ENCODE measurements at places on chromosomes 2 and 18.

DNA sequence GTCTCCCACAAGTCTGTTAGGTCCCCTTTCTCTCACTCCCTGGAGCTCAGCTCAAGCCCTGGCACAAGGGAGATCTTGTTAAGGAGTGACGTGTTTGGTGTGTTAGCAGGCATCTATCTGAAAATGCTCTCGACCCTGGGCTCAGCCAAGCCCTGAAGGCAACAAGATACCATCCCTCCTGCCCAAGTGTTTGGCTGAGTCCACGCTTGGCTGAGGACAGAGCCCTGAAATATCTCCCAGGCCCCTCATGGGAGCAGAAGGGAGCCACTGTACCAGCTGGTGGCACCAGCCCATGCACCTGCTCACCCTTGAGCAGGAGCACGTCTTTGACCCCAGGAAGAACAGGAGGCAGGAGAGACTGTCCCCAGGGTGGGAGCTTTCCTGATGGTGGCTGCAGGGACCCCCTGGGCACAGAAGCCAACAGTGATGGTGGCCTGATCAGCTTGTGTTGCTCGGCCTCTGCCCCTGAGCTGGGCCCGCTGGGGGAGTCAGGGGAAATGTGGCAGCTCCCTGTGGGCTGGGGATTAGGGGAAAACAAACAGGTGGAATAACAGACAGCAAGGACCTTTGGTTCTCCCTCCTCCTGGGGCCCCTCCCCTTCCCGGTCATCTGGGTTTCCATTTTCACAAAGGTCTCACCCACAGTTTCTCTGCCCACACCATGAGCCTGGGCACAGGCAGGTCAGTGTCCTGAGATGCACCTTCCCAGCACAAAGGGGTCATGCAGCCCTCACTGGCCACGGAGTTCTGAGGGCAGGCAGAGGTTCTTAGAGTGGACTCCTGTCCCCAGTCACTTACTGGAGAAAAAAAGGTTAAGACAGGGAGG is 91.6 kb downstream of the RHOB start:
- no peak for DNase-seq

DNA sequence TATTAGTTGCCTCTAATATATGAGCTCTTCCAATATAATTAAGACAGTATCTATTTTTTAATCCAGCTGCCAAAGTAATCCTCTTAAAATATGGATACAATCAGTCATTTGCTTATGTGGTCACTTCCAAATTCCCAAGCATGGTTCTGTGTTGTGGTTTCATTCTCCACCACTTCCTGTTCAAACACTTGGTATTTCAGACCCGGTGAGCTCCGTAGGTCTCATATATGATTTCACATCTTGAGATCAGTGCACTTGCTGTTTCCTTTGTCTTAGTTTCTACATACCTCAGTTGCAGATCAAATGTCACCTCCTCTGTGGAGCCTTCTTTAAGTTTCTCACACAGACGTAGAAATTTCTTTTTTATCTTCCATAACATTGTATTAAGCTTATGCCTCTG is 254.2 kb downstream of the KCNS3 start:
- DNase-seq = no peak

DNA sequence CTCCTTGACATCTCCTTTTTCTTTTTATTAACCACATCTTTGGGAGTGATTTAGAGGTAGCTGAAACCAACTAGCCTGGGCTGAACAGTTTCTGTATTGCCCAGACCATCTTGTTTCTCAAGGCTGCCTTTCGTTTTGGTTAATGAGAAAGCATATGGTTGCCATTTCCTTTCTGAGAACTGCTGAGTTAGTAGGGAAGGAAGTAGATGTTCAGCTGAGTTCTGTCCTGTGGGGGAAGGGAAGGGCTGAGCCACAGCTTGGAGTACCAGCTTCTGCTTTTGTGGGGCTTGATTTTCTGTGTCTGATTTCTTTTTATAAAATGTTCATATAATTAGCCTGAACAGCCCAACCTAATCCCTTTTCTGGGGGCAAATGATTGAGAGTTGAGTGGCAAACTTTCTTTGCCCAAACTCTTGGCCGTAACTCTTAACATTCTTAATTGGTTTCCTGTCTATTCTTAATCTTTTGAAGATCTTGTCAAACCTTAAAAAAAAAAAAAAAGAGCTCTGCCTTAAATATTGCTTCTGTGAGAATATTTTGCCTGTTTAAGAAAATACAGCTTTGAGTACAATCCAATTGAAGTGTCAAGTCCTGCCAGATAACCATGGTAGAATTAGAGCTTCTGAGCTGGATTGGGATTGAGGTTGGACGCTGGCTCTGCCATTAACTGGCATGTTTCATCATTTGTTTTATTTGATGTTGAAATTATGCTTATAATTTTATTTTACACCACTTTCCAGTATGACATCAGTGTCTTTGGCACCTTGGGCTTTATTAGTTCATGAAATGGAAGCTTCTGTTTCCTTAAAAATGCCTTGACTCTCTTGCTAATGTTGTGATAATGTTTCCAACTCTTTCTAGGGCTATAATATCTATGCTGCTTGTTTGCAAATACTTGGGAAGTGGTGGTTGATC is 1.9 kb upstream of the NABP1 start:
- no peak for DNase-seq

DNA sequence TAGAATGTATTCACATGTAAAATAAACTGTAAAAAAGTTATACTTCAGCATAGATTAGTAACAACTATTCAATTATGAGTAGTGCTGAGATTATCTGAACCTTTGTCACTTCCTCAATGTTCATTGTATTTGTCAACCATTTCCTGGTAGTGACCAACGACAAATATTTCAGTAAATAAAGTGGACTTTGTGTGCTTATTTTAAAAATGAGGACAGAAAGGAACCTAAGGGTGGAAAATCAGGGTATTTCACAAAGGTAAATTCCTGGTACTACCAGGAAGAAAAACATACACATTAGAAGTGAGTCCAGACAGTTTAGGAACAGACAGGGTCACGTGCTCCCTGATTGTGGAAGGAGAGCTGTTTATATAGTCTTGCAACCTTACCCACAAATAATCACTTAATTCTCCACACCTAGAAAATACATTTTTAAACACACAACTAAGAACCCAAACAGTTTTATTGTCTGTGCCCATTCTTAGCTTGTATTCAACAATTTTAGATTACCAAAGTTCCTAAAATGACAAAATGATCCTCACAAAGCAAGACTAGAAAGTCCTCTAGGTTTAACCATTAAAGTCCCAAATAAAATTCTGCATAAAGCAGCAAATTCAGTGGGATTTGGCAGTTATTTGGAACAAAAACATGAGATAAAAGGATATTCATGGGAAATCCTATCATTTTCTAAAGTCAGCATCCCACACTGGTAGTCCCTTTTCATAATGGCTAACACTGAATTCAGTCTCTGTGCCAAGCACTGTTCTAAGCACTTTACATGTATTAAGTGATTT is 28.2 kb downstream of the PELI1 start:
- no peak for DNase-seq

DNA sequence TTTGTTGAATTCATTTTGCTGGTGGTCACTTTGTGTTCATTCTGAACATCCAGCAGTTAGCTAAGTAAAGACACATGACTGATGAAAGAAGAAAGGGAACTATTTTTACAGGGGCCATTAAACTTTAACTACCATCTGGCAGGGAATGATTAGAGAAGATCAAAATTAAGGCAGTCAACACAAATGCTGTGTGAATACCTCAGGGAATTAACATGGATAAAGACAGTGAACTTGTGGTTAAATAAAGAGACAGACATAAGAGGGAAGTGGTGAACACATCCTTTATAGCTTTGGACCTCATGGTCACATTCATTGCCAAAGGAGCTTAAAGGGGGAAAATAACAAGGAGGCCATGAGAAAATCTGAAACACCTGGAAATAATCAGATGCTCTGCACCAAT is 52.6 kb upstream of the ATP5MC3 start:
- DNase-seq = no peak

DNA sequence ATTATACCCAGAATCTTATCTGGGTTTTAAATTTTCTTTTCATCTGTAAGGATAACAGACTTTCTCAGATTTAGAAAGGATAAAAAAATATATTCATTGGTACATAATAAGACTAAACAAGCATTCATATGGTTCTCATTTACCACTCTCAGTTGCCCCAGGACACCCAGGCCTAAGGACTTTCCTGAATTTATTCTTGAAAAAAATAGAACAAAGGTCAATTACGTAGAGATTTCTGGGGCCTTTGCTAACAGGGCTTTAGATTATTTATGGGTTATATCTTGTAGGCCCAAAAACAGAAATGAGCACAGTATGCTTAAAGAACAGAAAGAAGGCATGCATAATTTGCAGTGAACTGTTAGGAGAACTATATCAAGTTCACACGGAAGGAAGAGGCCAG is 269.0 kb upstream of the COL3A1 start:
- no peak for DNase-seq

DNA sequence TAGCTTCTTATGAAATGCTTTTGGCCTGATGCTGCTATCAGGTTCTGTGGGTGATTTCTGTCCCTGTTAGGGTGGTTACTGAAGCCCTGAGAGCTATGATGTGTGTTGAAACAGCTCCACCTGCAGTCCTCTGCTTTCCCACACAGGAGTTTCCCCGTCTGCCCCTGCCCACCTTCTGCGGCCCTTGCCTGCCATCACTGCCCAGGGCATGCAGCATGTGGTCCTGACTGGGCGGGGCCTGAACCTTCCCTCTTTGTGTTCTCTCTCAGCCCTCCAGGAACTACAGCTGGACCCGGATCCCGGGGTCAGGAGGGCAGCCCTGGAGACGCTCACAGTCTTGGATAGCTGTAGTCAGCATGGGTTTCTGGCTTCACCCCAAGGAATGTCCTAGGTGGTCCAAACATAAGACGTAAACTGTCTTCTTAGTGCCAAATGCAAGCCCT is 21.4 kb downstream of the HJURP start:
- DNase-seq = no peak

DNA sequence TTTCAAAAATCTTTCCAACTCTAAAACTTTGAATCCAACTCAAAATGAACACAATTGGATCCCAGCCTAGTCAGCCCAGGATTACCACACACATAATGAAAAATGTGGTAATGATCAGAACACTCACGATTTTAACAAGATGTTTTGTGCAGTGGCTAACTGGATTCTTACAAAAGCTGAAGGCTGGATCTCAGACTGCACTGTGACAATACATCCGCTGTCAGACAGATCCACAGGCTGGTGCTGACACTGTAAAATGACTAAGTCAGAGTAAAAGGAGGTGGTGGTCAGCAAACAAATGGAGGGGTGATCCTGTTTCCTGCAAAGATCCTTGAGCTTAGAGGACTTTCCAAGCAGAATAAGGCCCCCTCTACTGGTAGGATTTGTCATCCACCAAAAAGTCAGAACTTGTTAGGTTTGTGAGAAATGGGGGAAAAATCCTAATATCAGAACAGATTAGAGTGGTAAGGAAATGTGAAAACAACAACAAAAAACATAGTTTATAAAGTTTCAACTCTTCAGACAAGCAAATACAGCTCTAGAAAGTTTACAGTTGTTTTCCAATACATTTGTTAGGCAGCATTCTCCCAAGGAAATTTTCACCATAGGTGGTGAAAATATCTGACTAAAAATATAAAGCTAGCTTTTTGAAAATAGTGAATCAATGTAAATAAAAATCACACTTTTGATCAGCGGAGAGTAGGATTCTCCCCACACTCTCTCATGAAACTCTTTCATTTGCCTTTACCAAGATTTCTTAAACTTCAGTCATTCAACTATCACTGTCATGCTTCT is 211.9 kb downstream of the AGPS start:
- peak; percentile 33 for DNase-seq

DNA sequence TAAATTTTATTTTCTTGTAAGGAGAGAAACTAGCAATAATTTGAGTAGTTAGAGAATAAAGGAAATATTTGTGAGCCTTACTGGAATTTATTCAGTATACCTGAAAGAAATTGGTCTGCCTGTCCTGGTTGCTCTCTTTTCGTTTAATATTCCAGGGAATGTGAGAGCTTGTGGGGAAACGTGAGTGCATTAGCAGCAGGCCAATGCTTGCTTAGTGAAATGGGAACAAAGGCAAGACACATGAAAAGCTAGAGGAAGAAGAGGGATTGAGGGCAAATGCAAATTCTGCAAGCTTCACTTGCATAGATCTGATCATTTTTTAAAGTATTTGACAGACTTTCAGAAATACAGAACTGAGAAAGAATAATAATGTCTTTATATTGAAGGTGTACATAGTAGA is 111.0 kb downstream of the ERBB4 start:
- no peak for DNase-seq

- DNase-seq = no peak
Observed at GRCh38 chr2:47277187-47277586, 122.1 kb upstream of the STPG4 start.

DNA sequence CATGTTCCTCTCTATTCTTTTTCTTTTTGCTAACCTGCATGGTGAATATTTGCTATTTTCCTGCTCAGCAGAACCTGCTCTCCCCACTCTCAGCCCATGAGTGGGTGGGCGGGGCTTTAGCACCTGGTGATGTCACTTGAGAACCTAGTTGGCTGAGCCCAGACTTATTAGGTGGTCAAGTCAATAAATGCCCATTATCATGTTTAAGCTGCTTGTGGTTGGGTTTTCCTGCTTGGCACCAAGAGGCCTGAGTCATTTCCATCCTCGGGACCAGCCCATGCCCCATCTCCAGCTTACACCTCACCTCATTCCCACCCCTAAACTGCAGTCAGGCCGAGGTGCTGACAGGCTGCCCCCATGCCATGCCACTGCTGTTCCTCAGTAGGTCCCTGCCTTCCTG is 226.6 kb downstream of the ANKRD30B start:
- no peak for DNase-seq

- no peak for DNase-seq
Observed at GRCh38 chr2:103792042-103792441, 1030.2 kb downstream of the TMEM182 start.

- no peak for DNase-seq
Observed at GRCh38 chr2:166725927-166726924, 162.1 kb upstream of the XIRP2 start.

GRCh38 chr2:236656721-236657120 is 87.1 kb downstream of the ACKR3 start:
- no peak for DNase-seq

GRCh38 chr18:32057624-32058165 is 34.0 kb upstream of the RNF138 start:
- DNase-seq = no peak

DNA sequence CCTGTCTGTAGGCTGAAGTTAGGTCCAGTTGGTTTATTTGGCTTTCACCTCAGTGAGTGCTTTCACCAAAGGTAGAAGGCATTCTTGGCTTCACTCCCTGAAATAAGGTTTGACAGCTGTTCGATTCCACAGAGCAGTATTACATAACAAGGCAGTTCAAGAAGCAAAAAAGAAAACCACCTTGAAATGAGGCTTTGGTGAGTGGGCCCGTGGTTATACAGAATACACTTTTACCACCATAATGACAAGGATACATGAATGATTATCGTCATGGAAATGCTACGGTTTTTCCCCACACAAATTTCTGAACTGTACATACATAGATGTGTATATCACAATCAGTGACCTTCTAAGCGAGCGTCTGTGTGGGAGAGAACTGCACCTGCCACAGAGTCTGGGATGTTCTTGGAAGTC is 80.0 kb upstream of the CHRNA1 start:
- no peak for DNase-seq

Data from NCI-H1436 (cell line).